Esophagus squamous epithelium (tissue), 5 donors: ENCODE measurements at places on chromosomes 12 and 14.

- peak; percentile 80 for DNase-seq
These were observed 32.7 kb downstream of the DAD1 start for GRCh38 chr14:22556021-22556989.

DNA sequence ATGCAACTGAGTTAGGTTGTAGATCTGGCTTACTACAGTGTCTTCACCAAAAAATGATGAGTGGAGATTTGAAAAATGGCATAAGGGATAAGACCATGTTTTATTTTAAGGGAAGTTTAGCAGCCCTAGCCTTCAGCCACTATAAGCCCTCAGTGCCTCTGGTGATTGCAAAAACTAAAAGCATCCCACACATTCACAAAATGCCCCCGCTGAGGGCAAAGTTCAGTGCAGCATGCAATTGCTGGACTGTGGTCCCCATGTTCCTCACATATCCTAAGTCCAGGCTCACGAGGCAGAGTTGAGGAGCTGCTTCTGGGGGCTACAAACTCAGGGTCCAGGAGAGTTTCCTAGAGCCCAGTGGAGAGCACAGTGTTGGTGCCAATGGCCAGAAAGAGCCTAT lies 29.6 kb upstream of the NCOR2 start:
- DNase-seq, result no peak

DNA sequence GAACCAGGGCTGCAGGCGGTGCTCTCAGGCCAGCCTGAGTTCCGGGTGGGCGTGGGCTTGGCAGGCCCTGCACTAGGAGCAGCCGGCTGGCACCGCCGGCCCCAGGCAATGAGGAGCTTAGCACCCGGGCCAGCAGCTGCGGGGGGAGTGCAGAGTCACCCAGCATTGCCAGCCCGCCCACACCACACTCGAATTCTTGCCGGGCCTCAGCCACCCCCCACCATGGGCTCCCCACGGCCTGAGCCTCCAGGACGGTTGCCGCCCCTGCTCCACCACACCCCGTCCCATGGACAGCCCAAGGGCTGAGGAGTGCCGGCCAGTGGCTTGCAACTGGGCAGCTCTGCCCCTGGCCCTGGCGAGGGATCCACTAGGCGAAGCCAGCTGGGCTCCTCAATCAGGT lies 453.4 kb downstream of the TMTC2 start:
- no peak for DNase-seq

GRCh38 chr12:108399514-108399913 lies 60.4 kb upstream of the CMKLR1 start:
- DNase-seq, result no peak
